Dorsolateral prefrontal cortex (tissue), 122 donors: ENCODE measurements at places on chromosomes 11 and 22. TPM values are rescaled to one million over a fixed set of nuclear protein-coding genes. Genes with fewer than 3 reads are reported as not detected.

DNA sequence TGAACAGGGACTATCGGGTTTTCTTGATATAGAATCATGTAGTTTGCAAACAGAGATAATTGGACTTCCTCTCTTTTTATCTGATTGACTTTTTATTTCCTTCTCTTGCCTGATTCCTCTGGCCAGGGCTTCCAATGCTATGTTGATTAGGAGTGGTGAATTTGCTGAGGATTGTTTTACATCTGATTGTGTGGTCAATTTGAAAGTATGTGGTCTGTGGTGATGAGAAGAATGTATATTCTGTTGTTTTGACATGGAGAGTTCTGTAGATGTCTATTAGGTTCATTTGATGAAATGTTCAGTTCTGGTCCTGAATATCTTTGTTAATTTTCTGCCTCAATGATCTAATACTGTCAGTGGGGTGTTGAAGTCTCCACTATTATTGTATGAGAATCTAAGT lies 713.2 kb upstream of the CCDC179 start:
- DNase-seq, result no peak

The MGAT3 gene
- total RNA-seq, result 84.9 TPM

- DNase-seq, result no peak
Measured at GRCh38 chr22:20511578-20512229, 4.3 kb downstream of the MED15 start.

The MMP8 gene
- total RNA-seq, result not detected

DNA sequence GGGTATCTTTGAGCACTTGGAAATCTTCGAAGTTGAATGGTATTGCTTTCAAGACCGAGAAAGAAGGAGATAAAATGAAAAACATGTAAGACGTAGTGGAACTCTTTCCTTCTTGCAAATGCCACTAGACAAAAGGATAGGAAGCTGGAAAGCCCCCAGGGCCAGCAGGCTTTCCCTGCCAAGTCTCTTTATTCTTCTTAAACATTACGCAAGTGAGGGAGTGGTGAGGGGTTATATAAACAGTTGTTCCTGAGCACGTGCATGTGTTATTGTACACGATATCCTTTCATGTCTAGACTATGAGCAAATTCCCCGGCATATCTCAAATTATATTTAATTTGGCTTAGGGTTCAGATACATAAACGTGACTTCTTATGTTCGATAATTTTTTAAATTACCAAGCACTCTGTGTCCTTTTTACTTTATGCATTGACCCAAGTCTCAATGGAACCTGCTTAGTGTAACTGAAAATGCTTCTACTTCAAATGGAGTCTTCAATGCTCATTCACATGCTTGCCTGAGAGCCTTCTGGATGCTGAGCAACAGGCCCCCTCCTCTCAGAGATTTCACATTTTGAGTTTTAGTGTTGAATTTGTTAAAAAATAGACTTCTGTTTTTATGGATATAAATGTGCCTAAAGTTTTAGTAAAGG lies 59.0 kb downstream of the PPP2R1B start:
- DNase-seq, result no peak

The B3GAT1 gene
- 228 TPM for total RNA-seq

The KRTAP5-2 gene
- total RNA-seq, result not detected

- no peak for DNase-seq
Measured at GRCh38 chr11:19820100-19820499, 107.5 kb downstream of the NAV2 start.

- DNase-seq, result peak; percentile 59
Measured at GRCh38 chr11:92852946-92853345, 116.5 kb upstream of the MTNR1B start.

DNA sequence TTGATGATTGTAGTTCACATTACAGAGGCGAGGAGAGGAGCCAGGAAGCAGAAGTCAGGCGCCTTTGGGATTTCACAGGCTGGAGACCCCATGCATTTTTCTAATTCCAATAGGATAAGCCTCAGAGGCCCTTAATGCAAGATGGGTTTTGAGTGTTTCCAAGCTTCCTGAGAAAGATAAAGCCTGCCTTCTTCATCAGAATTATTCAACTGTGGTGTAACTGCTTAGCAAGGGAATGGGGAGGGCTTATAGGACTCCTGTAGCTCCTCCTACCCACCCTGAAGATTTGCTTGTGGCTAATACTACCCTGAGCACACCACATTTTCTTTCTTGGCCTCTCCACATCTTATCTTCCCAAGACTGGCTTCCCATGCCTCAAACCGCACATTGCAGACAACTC lies 151.1 kb upstream of the ISX start:
- DNase-seq, result no peak

DNA sequence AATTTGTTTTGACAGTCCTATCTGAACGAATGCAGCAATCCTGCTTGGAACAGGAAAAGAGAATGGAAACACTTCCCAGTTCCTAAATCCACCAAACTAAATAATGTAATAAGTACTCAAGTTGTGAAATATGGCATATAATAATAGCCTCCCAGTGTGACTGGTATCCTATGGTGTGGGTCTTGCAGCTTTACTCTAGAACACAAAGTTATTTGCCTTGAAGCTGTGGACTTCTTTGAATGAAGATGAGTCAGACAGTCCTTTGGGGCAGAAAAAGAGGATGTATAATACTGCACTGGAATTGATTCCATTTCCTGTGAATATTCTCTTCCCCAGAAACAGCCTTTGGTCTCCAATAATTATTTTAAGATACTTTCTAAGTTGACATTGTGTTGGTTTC lies 887.0 kb downstream of the KCNA4 start:
- no peak for DNase-seq

The PPP1R14B gene
- 21.3 TPM for total RNA-seq

DNA sequence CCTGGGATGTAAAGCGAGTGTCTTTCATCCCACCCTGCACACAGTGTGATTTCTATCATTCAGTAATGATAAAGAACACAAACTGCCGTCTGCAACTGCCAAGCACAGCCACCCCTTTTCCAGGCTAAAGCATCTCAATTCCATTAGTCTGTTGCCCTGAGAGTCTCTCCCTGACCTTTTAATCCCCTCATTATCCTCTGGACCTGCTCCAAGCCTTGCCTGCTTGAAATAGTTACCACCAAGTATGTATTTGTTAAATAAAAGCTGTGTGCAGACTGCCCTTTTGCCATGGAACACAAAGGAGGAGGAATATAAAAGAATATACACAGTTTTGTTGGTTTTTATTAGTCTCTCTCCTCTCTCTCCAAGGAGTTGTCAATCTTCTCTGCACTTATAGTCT lies 13.0 kb downstream of the GRAP2 start:
- DNase-seq, result no peak

The DLG2 gene
- 328 TPM for total RNA-seq

GRCh38 chr11:42571878-42572610 lies 739.8 kb upstream of the API5 start:
- DNase-seq, result no peak

The TMEM45B gene
- total RNA-seq, result 0.64 TPM

DNA sequence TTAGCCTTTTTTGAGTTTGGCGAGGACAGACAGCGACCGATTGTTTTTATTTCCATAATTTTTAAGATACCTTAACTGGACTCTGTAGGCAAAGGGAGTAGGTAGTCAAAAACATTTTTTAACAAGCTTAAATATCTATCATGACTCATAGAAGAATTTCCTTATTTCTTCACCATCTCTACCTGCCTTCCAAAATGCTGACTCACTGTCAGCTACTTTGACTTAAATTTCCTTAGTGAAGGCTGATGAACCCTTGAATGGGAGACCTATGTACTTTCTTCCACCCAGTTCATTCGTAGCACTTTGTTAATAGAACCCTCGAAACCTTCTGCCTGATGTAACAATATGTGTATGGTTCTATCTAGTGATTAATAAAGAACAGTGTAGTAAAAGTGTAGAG lies 1.1 kb upstream of the MTMR2 start:
- no peak for DNase-seq

DNA sequence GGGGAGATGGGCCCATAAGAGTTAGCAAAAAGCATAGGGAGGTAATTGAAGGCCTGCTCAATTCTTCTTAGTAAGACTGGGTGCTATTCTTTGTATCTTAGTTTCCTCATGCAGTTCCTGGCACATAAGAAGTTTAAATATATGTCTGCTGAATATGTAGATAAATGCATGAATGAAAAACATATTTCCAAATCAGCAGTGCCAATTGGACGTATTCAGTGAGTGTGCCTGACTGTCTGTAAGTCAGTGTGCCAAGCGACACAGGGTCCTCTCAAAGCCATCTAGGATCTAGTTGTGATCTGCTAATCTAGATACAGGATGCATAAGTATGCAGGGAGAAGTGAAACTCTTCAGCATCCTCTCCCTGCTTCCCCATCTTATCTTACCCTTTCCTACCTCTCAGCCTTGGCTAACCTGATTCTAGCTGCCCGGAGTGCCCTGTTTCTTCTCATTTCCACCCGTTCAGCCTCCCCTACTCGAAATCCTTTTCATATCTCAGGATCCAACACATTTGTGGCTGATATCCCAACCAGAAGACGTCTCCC lies 91.1 kb upstream of the SORL1-AS1 start:
- DNase-seq, result no peak

GRCh38 chr22:43624144-43624998 lies 187.7 kb downstream of the EFCAB6 start:
- no peak for DNase-seq

- no peak for DNase-seq
Measured at GRCh38 chr11:116981266-116981885, 116.9 kb downstream of the SIK3 start.

The SH3BP1 gene
- 7.9 TPM for total RNA-seq

The MYOD1 gene
- total RNA-seq, result 0.28 TPM

DNA sequence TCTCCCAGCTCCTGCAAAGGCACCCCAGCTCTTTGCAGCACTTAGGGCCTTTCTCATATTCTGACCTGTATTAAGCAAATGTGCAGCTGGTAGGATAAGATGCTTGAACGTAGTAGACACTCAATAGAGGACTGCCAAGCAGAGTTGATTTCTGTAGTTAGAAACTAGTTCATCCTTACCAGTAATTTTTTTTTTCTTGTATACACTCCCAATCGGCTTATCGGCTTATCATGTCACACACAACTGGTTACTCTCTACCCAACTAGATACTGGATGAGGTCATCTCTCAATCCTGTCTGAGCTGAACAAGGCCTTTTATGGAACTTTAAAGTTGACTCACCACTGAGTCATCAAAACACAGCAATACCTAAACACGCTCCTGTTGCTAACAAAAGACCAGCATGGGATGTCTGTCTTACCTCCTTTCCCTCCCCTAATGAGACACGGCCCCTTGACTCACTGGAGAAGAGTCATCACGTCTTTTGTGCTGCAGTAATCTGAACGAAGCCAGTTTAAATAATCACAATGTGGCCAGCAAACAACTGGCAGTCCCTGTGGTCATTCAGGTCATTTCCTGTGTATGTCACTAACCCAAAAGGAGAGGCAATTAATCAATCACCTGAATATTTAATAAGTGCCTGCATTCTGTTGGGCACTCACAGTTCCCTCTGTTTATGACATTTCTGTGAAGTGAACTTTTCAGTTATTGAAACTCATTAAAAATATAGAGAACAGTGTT lies 7.5 kb upstream of the WEE1 start:
- no peak for DNase-seq

DNA sequence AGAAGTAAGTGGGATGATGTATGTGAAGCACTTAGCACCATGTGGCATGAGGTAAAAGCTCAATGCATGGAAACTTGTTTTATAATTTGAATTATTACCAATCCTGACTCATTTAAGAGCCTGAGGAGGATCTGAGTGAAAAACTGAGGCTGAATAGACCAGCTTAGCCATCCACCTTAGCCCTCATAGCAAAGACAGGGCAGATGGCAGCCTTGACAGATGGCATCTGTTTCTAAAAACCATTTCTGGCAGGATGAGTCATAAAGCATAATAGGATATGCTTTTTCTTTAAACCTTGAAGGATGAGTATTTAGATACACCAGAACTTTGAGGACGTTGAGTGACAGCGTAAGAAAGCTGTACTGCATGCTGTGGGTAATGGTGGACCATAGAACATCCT lies 61.0 kb upstream of the NAV2 start:
- DNase-seq, result no peak

The SMARCB1 gene
- total RNA-seq, result 68.6 TPM

The CALCB gene
- total RNA-seq, result not detected

- no peak for DNase-seq
Measured at GRCh38 chr11:82038154-82038553, 695.5 kb downstream of the FAM181B start.

- no peak for DNase-seq
Measured at GRCh38 chr11:120354068-120354467, 17.9 kb downstream of the ARHGEF12 start.

DNA sequence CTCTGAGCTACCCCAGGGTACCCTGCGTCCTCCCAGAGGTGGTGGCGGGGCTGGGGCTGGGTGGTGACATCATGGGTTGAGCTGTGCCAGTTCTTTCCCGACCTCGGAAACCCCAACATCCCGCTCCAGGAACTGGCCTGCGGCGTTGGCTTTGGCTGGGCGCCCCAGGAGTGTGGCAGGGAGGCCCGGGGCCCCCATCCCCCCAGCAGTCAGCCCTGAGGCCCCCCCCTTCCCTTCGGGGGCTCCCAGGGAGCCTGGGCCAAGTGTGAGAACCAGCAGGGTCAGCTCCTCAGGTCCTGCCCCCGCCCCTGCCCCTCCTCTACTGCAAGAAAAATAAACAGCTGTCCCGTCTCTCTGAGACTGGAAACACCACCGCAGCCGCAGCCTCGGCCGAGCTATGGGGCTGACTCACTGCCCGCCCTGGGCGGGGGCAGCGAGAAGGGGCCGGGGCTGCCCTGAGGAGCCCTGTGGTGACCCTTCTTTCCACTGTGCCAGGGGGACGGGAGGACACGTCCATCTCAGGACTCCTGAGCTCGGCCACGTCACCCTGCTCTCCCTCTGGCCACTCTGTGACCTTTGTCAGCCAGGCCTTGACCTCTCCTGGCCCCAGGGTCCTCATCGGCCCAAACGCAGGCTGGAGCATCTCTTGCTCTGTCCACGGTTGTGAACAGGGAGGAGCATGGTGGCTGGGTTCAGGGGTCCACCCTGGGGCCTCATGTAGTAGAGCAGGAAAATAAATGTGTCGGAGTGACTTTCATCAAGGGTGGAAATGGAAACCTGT lies 73.4 kb downstream of the WNT7B start:
- no peak for DNase-seq

DNA sequence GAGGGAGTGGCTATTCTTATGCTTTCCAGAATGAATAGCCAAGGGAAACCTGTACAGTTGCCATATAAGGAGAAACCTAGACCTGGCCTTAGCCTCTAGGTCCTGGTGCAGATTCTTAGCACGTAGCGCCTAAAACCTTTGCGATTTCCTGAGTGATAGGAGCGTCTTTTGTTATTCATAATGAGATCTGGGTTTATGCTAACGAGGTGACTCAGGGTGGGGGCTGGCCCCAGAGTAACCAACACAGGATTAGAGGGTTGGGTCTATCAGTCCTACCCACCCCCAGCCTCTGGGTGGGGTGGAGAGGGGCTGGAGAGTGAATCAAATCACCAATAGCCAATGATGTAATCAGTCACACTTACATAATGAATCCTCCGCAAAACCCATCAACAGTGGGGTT lies 73.4 kb upstream of the PARVG start:
- DNase-seq, result no peak

The MISFA gene
- 4.5 TPM for total RNA-seq

- peak; percentile 14 for DNase-seq
Measured at GRCh38 chr22:30887861-30888260, 80.7 kb downstream of the MORC2 start.

The MFRP gene
- not detected for total RNA-seq

The CARD10 gene
- total RNA-seq, result 5.3 TPM

- DNase-seq, result no peak
Measured at GRCh38 chr11:44049832-44050231, 2.1 kb downstream of the ACCSL start.

The BARX2 gene
- total RNA-seq, result 0.99 TPM
